ENCODE measurements at places on chromosomes 3 and 15.

DNA sequence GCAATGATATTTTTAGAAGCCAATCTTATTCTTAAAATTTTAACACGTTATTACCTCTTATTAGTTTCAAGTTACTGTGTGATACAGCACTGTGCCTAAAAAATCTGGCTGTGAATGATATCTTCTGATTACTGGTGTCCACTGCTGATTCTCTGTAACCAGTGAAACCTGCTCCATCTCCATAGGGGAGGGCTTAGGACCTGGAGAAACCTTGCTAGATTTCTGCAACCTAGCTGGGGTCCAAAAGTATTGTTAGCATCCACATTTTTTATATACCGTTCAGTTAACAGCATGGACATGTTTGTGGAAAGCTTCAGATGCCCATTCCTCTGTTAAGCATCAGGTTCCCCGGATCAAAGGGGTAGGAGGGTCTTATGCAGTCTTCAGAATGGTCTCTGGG lies 193.9 kb upstream of the TOPAZ1 start:
- DNase-seq, result no peak

GRCh38 chr3:194642769-194643168 lies 9.6 kb upstream of the TMEM44 start:
- DNase-seq, result no peak

DNA sequence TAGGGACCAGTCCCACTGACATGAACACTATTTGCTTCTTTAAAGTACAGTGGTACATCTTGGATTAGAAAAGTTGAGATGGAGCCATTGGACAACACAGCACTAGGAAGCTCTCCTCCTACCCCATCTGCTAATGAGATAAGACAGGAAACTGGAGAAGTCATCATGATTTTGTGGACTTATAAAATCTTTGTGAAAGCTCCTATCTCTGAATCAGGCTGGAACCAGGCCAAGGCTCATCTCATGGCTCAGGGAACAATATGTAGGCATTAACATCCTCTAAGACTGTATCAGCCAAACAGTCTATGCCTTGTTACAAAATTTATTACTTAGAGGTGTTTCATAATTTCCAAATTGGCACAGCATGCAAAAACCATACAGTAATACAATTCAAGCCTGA lies 84.1 kb downstream of the BOC start:
- DNase-seq, result no peak

DNA sequence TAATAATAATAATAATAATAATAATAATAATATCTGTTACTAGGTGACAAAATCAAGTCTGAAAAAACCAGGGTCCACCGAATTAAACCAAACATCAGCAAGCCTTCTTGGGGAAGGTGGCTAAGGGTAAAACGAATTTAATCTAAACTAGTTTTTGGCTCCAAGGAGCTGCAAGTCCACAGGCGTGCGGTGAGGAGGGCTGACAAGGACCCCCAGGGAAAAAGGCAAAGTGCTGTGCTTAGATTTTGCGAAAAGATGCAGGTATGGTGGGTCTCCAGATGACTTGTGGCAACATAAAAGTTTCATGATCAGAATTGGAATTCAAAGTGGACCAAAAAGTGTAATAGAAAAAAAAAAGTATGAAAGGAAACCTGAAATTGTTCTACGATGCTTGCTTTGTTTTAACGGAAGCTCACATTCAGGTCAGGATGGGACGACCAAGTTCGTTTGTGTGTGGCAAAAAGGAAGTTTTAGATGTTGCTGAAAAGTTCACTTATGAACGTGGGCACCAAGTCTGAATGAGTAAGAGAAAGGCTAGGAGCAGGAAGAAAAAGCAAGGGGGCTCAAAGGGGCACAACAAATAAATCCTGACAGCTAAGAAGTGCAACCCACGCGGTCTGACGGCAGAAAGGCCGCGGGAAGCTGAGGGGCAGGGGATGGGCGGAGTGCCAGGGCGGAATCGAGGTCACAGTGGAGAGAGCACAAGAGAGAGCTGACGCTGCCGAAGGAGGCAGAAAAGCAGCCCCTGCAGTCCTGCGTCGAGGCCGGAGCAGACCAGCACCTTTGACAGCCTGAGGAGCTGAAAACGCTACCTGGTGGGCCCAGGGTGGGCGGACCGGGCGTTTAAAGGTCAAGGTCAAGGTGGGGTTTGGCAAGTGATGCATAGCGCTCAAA lies 1.1 kb downstream of the WDR82 start:
- DNase-seq, result peak; percentile 33

DNA sequence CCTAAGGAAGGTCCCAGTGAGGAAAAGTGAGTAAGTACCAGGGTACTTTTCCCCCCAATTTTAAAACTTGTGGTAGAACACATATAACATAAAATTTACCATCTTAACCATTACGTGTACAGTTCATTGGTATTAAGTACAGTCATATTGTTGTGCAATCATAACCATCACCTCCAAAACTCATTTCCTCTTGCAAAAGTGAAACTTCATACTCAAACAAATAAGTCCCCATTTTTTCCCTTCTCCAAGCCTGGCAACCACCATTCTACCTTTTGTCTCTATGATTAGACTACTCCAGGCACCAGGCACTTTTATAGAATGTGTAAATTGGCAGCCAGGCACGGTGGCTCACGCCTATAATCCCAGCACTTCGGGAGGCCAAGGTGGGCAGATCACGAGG lies 12.2 kb downstream of the PRC1 start:
- DNase-seq, result no peak

DNA sequence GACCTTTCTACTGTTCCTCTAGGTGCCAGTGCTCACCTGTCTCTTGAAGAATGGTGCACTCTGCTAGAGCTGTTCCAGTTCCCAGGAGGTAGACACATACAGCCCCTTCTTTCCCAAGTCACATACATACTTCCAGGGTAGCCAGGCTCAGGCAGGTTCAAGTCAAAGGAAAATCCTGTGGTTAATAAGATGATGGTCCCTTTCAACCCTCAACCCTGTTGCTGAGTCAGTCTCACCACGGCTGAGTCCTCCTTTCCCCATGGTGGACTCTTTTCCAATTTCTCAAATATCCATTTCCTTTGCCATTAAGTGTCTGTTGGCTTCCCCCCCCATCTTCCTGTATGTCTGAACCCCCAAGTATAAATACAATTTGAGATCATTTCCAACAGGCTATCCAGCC lies 56.1 kb upstream of the ACAN start:
- no peak for DNase-seq

DNA sequence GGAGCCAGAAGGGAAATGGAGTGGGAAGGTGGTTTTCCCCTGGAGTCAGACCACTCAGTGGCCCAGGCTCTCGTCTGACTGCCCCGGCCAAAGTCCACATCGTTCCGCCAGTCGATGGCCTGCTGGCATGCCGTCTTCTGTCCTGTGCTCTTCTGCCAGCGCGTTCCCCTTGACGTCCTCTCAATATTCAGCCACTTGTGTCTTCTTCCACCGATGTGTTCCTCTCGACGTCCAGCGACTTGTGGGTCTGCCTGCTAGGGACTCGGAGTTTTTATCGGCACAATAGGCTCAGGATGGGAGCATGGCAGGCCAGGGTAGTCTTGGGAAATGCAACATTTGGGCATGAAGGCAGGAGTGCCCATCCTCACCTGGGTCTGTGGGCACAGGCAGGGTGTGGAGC lies 542.5 kb upstream of the LMCD1 start:
- no peak for DNase-seq

DNA sequence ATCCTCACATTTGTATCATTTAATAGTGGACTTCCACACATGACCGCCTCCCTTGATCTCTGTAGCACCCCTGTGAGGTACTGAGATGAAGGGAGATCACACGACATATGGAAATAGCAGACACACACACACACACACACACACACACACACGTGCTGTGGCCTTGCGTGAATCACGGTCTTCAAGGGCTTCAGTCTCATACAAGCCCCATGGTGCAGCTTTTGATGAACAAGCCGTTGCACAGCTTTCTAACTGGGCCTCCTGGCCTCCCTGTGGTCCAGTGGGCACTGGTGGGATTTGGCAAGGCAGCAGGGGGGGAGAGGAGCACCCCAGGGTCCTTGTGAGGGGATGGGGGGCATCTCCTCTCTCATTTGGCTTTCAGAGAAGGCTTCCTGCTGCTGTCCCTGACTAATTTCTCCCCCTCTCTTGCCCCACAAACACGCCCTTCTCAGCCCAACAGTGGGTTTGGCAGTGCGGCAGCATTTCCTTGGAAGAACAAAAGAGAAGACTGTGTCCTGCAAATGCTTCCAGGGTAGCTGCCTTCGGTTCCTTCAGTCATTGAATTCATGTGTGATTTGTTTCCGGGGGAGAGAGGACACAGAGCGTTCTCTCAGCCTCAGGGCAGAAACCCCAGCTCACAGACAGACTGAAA lies 98.7 kb downstream of the SMAD6 start:
- DNase-seq, result no peak

- DNase-seq, result no peak
These were observed 162.8 kb downstream of the GREM1 start for GRCh38 chr15:32880642-32881041.

DNA sequence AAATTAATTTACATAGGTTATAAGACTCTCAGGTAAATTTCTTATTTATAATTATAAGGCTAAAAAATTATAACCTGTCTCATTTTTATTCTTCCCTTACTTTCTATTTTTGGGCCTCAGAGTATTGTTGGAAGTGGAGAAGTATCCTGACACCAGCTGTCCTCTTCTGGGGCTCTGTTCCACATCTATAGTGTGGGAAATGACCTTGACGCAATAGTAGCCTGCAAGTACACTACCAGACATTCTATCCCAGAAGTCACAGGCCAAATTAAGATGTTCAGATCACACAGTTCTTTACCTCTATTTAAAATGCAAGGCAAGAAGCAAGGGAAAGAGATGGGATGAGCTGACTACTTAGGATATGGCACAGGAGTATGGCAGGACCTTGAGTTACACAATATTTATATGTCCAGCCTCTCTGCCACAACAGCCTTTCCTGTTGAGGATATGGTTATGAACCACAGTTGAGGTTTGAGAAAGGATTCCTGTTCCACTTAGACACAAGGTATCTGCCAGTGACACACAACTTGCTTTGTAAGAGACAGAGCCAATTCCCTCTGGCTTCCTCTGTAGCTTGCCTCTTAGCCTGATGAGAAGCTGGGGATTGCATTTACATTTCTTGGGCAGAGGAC lies 158.0 kb upstream of the IL12A start:
- DNase-seq, result no peak

- no peak for DNase-seq
These were observed 44.8 kb upstream of the CCDC174 start for GRCh38 chr3:14606669-14607339.

- no peak for DNase-seq
These were observed 2.3 kb downstream of the SH3BP5 start for GRCh38 chr3:15330031-15330596.

DNA sequence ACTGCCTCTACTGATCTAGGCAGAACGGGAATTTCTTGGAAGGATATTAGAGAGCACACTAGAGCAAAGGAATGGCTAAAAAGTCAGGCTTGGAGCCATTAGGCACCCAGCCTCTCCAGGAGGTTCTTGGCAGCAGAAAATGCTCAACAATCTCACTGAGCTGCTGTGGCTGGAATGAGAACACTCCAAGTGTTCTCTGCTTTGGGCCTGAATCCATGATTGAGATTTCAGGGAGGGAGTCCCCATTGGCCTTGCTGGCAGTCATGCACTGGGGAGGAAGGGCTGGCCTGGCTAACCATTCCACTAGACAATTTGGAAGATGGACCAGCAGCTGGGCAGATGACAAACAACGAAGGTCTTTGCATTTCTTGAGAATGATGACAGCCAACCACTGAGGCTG lies 362.6 kb downstream of the SHQ1 start:
- no peak for DNase-seq

DNA sequence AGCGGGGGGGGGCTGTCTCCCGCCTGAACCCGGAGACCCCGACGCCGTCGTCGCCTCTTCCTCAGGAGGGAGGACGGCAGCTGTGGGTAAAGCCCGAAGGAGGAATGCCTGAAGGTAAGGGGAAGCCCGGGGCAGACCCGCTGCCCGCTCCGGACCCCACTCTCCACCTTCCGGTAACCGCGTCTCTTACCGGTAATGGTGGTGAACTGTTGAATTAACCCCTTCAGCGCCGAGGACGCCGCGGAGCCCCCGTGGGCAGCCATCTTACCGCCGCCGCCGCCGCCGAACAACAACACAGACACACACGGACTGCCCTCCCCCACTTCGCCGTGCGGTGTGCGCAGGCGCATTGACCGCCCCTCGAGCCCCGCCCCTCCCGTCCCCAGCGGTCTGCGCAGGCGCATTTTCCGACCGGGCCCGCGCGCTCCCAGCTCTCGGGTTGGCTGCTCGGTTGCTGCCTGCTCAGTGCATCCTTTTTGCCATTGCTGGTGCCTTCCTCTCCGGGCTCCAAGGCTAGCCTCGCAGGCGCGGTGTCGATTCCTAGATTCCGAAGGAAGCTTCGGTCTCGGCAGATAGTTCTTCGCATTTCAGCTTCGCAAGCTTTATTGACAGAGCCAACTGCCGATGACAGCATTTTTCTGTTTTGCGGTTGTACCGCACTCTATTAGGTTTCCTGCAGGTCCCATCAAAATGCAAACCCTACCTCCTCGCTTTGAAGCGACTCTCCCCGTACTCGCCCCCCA lies at the start of gene UBXN7:
TSS of gene UBXN7 (minus strand) at position 291 of the 743 bp plus-strand sequence. CDS start at position 263, 28 bp downstream.
- peak; percentile 93 for DNase-seq

DNA sequence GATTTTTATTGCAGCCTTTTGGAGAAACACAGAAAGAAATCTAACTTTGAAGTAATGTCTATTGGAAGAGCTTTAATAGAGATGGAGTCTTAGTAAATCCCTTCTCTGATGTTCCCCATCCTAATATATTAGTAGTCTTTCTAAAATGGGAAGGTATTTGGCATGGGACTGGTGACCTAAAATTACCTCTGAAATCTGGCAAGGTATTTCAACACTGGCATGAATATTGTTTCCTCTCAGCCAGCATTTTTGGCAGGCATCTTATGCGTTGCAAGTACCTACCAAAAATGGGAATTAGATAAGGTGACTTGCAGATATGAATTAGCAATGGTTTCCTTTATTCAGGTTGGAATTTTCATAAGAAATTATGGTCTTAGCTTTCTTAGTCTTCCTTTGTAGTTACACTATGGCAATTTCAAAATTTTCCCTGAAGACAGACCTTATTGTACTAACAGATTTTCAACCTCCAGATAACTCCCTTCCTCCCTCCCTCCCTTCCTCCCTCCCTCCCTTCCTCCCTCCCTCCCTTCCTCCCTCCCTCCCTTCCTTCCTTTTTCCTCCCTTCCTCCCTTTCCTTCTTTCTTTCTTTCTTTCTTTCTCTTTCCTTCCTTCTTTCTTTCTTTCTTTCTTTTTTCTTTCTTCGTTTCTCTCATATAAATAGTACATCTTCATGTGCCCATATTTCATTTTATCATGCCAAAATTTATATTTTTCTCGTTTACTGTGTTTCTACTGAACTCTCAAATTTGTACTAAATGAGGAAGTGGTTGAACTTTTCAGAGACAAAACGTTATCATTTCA lies 168.2 kb upstream of the KCNMB2 start:
- no peak for DNase-seq

Data from stimulated activated CD8-positive, alpha-beta memory T cell treated with anti-CD3 and anti-CD28 coated beads, Interleukin-4, amount 100 ng/mL, for 1 hour (primary cell).